ENCODE measurements at places on chromosomes 1 and 21.

- DNase-seq = no peak
These were observed 106.6 kb upstream of the TTC34 start for GRCh38 chr1:2908081-2908480.

DNA sequence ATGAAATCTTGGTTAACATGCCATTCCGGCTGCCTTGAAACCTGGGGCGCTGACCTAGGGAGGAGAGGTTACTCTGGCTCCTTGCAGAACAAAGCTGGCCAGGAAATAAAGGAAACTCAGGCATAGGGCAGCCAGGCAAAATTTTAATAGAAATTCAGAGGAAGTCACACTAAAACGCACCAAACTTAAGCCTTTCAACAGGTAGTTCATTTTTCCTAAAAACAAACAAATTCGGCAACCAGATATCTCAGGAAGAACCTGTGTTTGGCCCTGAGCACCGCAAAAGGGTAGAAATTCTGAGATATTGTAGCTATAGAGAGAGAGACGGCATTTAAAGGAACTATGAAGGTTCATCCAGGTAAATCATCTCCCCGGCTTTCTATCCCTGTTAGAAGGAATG is 13.1 kb downstream of the LYST start:
- DNase-seq = no peak

DNA sequence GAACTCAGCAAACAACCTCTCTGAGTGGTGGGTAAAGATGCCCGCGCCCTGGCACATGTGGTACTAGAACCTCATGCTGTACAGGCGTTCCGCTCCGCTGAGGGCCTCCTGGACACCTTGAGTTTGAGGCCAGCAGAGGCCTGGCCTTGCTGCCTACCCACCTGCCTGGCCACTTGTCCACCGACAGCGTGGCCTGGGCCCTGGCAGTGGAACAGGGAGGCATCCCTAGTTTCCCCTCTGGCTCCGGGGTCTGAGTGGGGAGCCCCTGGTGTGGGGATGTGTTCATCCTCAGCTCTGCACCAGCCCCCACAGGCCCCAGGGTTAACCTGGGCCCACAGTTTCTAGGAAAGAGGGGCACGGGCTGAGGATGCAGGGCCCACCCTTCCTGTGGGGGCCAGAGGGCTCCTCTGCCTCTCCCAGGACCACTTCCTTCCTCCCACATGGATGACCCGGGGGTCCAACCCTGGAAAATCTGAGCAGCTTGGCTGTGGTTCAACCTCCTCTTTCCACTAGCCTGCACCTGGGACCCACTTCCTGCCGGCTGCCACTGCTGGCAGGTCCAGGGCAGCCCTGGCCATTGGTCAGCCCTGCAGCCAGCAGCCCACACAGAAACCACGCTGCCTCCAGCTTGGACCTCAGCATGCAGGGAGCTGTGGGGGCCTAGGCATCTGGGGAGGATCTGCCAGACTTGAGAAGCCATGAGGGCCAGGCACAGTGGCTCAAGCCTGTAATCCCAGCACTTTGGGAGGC is 53.3 kb upstream of the COL18A1 start:
- DNase-seq = no peak

- DNase-seq = peak; percentile 45
These were observed 953 bp upstream of the BRWD1 start for GRCh38 chr21:39314143-39315027.

GRCh38 chr1:169112241-169112640 is 5.8 kb downstream of the ATP1B1 start:
- no peak for DNase-seq

DNA sequence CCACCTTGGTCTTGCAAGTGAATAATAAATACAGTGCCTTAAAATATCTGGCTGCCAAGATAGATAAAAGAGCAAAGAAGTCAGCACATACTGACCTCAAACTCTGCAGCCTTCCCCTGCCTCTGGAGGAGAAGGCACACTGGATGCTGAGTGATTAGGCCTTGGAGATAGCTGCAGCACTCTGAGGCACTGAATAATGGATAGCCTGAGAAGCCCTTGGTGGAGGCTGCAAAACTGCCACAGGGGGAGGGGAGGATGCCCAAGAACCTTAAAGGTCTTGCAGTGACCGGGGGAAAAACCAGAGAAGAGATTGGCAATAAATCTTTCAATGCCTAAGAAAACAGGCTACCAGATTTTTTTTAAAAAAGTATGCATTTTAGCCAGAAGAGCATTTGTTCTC is 167.4 kb upstream of the PRMT6 start:
- DNase-seq = no peak

Data from HT-29 (cell line).